Naive thymus-derived CD8-positive, alpha-beta T cell (primary cell): ENCODE measurements at places on chromosomes 1 and 21.

DNA sequence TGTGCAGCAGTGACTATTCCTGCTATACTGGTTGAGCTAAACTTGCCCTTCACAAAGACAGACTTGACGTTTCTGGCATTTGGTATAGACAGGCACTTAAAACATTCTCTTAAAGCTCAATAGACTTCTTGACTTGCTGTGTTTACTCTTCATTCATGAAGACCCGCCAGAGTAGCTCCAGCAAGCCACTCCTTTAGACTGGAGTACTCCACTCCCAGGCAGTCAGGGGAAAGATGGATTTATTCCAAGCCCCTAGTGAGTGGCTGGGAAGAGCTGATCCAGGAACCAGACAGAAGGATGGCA is 70.7 kb downstream of the EVA1C start:
- DNase-seq, result no peak

- no peak for DNase-seq
These were observed 8.9 kb downstream of the CCDC185 start for GRCh38 chr1:223401873-223402789.

DNA sequence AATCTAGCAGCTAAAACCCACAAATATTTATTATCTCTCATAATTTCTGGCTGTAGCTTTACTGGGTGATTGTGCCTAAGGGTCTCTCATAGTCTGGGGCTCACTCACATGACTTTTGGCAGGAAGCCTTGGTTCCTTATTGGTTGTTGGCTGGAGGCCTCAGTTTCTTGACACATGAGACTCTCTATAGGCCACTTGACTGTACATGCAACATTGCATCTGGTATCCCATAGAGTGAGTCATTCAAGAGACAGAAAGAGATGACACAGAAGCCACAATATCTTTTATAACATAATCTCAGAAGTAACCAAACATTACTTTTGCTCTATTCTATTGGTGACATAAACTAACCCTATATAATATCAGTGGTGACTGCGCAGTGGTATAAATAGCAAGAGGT is 128.5 kb upstream of the HNRNPU start:
- no peak for DNase-seq

DNA sequence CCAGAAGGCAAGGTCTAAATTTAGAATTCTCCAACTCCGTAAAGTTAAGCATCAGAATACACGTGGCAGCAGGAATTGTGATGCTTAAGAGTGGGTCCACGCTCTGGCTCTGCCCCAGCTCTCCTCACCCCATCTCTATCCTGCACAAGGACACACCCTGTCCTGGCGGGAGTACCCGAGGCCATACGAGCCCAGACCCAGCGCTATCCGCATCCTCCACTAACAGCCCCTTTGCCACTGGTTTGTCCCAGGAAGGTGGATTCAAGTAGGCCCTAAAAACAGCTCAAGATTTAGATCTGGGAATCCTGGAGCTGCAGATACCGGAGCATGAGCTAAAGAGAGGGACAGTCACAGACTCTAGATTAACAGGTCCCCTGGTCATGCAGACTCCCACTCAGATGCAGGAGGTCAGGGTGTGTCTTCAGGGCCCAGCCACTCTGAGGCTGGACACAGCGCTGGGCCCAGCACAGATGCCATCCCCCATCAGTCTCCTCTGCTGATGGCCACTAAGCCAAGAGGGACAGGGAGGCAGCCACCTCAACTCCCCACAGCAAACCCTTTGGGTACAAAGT is 393.3 kb downstream of the NPHP4 start:
- DNase-seq, result no peak

- no peak for DNase-seq
These were observed 124.6 kb upstream of the CXADR start for GRCh38 chr21:17388226-17388625.
